Posterior vena cava (tissue), 2 donors: ENCODE measurements at places on chromosomes 3 and 15. TPM values are rescaled to one million over a fixed set of nuclear protein-coding genes. Genes with fewer than 3 reads are reported as not detected.

TM4SF4 gene
- total RNA-seq = 0.60 TPM

CHRFAM7A gene
- 8.3 TPM for total RNA-seq

SYNPR gene
- not detected for total RNA-seq

LYZL4 gene
- not detected for total RNA-seq

EXD1 gene
- total RNA-seq = not detected

IGSF11 gene
- total RNA-seq = 0.46 TPM

DNAH12 gene
- 0.19 TPM for total RNA-seq

KIF7 gene
- total RNA-seq = 13.0 TPM

ZIC4 gene
- 3.0 TPM for total RNA-seq

ZPLD1 gene
- 12.3 TPM for total RNA-seq

RYR3 gene
- 9.7 TPM for total RNA-seq

MYZAP gene
- total RNA-seq = 6.2 TPM

GOLGA8T gene
- total RNA-seq = not detected

CFAP20DC gene
- total RNA-seq = 0.65 TPM

GRK7 gene
- total RNA-seq = 0.14 TPM

HCN4 gene
- total RNA-seq = not detected
